ENCODE measurements at places on chromosomes 6 and 20.
A peak's percentile ranks its signal among the peaks of the same experiment; 100 is the strongest.

- no peak for DNase-seq
These were observed 46.4 kb downstream of the SASH1 start for GRCh38 chr6:148389086-148389485.

DNA sequence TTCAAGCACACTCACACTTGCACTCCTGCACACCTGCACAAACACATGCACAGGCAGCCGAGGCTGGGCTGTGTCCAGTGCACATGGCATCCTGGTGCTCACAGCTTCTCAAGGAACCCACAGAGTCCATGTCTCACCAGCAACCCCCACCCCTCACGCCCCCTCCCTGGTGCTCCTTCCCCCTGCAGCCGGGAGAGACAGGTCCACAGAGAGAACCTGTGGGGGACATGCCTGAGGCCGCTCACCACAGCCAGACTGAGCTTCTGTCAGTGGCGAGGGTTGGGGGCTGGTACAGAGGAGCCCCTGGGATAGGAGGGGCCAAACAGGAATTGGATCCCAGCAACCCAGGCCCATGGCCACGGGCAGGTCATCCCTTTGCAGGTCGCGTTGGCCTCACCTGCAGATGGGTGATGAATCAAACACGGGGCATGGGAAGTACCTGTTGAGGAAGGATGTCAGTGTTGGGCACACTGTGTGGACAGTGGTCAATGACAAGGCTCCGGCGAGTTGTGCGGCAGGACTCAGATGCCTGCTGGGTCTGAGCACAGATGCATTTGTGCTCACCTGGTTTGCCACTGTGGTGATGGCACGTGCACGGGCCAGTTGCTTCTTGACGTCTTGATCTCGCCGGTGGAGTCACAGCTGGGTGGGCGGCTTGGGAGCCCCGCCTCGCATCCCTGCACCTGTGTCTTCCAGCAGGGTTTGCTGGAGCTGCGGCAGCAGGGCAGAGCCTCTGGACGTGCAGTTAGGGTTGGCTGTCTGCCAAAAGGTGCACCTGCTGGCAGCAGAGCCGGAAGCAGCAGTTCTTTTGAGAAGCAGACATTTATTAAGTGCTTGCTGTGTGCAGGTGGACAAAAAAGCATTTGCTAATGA, 113.0 kb downstream of the ERMARD start:
- DNase-seq, result no peak

DNA sequence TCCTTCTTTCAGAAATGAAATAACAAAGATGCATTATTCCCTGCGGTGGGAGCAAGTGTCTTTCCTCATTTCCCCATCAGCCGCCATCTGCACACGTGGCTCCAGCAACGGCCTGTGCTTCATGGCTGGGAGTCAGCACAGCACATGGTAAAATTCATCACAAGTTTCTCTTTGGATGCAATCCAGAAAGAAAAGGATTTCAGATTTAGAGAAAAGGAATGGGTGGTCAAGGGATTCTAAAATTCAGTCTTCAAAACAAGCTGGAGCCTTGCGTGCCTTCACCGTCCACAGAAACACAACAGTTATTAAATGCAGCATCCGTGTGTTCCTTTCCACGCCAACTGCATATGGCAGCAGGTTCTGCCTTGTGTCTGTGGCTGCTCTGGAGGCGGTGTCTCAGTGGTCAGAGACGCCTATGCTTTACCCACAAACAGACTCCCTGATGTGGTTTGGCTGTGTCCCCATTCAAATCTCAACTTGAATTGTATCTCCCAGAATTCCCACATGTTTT, 107.6 kb downstream of the THBS2 start:
- DNase-seq, result no peak

DNA sequence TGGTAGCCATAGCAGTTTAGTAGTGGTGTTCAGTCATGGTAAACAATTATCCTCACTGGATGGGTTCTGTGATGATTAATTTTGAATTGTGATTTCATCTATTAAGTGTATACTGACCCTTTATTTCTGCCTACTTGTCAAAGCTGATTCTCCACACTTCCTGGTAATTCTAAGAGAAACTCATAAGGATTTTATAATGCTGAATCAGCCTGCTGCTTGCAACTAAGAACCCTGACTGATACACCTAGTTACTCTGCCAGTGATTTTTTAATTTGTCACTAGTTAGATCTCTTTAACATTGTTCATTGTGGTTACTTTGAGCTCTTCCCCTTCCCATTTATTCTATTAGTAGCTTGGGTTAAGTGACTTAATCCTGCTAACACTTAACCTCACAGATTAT, 8.6 kb downstream of the CDC40 start:
- no peak for DNase-seq

- peak; percentile 86 for DNase-seq
These were observed at the start of gene CD164 for GRCh38 chr6:109381747-109382575. TSS of gene CD164 (minus strand) at chr6:109382467. CDS start at chr6:109382378, 89 bp downstream.
